ENCODE measurements at places on chromosomes 16 and 17.

GRCh38 chr17:69066482-69066881 lies 5.8 kb upstream of the ABCA9 start:
- no peak for DNase-seq

GRCh38 chr16:66846266-66846665 lies 2.1 kb downstream of the CA7 start:
- no peak for DNase-seq

DNA sequence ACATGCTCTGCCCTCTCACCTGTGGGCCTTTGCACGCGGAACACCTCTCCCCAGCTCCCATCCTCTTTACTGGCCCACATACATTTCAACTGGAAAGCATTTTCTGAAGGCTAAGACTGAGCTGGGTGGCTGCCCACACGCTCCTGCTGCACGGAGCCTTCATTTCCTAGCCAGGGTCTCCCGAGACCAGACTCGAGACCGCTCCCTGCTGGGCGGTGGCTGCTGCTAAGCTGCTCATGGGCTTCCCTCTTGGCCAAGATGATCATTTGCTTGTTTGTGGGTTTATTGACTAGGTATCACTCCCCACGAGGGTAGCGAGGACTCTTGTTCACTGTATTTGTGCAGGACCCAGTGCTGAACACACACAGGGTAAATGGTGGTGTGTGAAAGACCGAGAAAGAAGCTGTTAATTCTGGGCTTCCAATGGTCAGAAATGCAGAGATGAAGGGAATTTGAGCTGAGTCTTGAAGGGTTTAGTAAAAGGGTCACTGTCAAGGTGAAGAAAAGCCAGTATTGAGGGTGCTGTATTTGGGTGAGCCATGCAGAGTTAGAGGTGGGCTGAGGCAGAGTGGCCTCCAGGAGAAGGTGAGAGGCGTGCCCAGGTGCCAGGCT lies 907 bp downstream of the TRAPPC2L start:
- peak; percentile 32 for DNase-seq

DNA sequence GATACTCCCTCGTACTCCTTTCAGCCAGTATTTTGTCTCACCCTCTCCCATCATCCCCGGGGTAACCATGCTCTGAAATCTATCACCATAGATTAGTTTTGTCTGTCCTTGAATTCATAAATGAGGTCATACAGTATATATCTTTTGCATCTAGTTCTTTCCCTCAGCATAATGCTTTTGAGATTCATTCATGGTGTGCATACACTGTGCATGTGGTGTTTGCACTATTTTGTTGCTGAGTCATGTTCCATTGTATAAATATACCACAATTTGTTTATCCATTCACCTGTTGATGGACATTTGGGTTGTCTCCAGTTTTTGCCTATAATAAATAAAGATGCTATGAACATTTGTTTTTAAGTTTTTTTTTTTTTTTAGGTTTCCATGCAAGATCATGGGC lies 34.2 kb upstream of the NLRP1 start:
- no peak for DNase-seq

GRCh38 chr16:55036371-55036821 lies 105.7 kb downstream of the IRX5 start:
- DNase-seq, result no peak

- no peak for DNase-seq
These were observed 13.3 kb downstream of the HERPUD1 start for GRCh38 chr16:56944954-56945839.

- DNase-seq, result no peak
These were observed 94.6 kb downstream of the YPEL2 start for GRCh38 chr17:59426031-59426430.

DNA sequence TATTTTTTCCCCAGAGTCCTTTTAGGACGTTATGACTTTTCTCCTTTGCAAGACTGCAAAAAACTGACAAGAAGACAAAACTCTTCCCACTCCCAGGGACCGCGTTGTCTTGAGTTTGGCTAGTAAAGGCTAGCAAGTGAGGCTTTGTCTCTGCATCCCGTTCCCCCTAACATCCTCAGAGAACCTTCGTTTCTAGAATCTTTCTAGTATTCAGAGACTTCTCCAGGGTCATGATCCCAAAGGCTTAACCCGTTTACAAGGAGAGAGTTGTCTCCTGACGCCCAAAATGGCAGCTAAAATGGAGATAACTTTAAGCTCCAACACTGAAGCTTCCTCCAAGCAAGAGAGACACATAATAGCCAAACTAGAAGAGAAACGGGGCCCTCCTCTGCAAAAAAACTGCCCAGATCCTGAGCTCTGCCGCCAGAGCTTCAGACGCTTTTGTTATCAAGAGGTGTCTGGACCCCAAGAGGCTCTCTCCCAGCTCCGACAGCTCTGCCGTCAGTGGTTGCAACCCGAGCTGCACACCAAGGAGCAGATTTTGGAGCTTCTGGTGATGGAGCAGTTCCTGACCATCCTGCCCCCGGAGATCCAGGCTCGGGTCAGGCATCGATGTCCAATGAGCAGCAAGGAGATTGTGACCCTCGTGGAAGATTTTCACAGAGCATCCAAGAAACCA lies 843 bp downstream of the ZNF174 start:
- no peak for DNase-seq

DNA sequence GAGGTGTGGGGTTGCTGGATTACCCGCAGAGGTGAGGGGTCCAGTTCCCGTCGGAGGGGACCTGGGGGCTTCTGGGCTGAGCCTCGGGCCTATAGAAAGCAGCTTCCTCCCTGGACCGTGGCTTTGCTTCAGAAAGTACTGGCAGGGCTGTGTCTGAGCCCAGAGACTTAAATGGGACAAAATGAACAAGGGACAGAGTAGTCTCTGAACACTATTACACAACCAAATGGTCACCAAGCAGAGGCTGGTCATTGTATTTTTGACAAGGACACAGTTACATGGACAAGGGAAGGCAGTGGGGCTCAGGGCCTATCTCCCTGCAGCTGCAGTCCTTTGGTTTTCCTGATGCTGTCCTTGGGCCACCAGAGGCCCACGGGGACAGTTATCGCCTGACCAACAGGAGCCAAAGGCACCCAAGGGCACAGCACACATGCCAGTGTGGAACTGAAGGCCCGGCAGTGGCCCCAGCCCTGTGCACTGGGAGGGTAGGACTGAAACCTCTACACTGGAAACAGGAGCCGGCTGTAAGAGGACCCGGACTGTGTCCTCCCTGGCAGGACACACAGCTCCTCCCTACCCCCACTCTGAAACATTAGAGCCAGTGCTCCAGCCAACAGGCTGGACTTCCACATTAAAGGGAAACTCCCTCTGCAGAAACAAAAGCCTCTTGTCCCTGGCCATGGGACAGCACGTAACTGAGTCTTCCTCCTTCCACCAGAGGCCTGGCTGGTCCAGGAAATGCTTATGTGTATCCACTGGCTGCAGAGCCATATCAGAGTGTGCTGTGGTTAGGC lies 26.0 kb upstream of the ERN1 start:
- DNase-seq, result no peak

- no peak for DNase-seq
These were observed 35.6 kb downstream of the RPA1 start for GRCh38 chr17:1865252-1866037.

- no peak for DNase-seq
These were observed 200.1 kb upstream of the GSE1 start for GRCh38 chr16:85412911-85413520.

GRCh38 chr17:44004077-44004760 lies at the start of gene NAGS:
NAGS (plus strand) TSS chr17:44004622; CDS start chr17:44004664, 42 bp downstream.
- no peak for DNase-seq

DNA sequence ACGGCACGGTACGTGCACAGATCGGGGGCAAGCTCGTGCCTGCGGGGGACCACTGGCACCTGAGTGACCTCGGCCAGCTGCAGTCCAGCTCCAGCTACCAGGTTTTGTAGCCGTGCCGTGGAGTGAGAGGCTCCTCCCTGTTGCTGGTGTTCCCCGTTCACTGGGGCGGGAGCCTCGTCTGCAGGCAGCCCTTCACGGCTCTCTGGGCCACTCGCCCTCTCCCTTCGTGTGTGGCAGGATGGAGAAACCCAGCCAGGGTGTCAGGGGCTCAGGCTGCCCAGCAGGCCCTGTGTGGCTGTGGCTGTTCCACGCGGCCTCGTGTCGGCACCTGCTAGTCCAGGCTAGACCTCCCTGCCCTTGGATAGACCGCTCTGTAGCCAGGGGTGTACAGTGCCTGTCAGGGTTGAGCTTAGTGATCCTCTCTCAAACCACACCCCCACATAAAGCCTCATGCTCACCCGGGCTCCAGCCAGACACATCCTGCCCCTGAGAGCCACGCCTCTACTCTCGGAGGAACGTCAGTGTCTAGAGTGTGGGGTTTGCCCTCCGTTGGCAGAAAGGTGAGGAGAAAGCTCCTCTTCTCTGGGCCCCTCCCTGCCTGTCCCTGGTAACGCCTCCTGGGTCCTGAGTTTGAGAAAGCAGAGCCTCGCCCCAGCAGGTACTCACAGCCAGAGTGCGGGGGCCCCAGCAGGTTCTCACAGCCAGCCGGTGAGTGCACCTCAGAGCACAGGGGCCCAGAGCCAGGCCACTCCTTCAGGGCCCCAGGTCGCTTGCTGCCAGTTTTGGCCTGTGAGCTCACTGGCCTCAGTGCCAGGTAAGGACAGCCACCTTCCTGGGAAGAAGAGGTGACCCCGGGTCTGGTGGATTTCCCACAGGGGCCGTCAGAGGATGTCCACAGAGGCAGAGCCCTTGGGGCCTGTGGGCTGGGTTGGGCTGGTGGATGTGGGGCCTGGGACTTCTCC lies 27.7 kb downstream of the NME3 start:
- DNase-seq, result no peak

GRCh38 chr17:67569873-67570272 lies 147.9 kb upstream of the NOL11 start:
- no peak for DNase-seq

DNA sequence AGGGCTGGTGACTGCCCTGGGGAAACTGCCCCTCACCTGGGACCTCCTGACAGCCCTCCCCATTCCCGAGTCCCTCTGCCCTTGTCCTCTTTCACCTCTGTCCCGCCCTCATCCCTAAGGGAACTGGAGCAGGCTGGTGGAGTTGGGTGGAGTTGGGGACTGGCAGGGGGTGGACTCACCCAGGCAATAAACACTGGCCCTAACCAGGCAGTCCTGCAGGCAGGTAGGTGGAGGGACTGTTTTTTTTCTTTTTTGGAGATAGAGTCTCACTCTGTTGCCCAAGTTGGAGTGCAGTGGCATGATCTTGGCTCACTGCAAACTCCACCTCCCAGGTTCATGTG lies 11.7 kb downstream of the GCGR start:
- DNase-seq, result no peak

GRCh38 chr17:49440581-49440980 lies 25.9 kb upstream of the PHB1 start:
- no peak for DNase-seq

DNA sequence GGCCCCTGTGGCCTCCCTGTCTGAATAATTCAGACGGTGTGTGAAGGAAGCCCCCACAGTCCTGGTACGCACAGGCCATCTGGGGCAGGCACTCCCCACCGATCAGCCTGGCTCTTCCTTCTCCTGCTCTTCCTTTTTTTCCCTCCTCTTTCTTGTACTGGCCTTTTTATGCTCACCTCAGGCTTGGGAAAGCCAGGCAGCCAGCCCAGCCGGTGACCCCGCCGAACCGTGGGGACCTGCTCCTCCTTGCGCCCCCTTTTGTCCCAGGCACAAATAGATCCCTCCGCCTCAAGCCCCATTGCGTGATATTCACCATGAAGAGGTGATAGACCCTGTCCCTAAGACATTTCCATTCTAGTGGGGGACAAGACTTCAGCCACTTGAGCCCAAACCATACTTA lies 80.2 kb upstream of the BRD7 start:
- no peak for DNase-seq

DNA sequence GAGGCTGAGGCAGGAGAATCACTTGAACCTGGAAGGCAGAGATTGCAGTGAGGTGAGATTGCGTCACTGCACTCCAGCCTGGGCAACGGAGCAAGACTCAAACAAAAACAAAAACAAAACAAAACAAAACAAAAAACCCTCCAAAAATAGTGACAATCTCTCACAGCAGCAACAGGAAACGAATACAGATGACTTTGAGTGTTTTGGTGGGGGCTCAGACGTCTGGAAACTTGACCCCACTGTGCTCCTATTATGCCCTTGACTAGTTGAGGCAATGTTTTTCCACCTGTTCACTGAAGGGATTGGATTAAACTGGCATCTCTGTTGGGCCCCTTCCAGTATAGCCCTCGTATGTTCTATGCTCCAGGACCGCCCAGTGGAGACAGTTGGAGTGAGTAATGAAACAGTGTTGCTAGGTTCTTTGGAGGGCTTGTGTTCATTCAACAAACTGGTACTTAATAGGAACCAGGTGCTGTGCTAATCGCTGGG lies 167.0 kb downstream of the UTP18 start:
- DNase-seq, result no peak

DNA sequence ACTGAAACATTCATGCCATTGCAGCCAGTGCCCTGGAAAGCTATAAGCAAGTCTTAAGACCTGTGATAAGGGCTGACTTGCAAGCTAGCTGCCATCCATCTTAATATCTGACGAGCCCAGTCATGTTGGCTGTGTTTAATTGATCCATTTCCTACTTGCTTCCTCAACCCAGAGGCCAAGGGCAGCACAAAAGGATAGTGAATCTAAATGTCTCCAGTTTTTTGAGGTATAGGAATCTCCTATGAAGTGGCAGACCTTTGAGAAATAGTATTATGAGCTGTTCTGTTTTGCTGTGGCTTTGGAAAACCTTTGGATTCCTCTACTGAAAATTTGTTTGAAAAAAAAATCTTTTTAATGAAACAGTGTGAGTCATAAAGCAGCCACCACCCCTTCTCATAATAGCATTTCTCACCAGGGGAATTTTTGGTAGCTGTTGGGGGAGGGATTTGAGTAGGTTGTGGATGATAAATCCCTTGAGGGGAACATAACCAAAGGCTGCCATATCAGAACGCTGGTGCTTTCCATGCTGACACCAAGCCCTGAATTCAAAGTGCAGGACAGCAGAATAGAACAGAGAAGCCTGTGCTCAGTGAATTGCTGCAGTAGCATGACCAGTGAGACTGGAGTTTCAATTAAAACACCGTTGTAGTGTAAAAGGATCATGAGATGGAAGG lies 12.9 kb downstream of the ZNRF1 start:
- no peak for DNase-seq

- DNase-seq, result no peak
These were observed 4.6 kb downstream of the ARHGAP17 start for GRCh38 chr16:25010542-25010941.

DNA sequence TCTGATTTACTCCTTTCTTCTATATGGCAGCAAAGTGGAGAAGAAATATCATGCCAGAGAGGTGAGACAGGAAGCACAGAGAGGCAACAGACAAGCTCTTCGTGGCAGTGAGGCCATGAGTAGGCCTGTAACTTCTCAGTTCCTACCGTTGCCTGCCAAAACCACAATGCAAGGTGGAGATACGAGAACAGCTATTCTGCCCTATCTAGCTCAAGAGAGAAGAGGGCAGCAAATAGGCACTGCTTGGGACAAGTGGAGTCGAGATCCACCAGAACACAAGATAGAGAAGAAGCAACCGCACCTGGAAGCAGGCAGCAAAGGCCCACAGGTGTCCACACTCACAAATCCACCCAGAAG lies 24.8 kb downstream of the RANBP10 start:
- no peak for DNase-seq

- DNase-seq, result no peak
These were observed 12.0 kb downstream of the UNC13D start for GRCh38 chr17:75832164-75832651.

GRCh38 chr17:73192206-73192893 lies 505 bp upstream of the COG1 start:
- DNase-seq, result peak; percentile 58

GRCh38 chr16:30785126-30786106 lies 1.6 kb downstream of the ZNF629 start:
- no peak for DNase-seq

Data from activated CD4-positive, CD25-positive, alpha-beta regulatory T cell (primary cell).